Activated T-cell treated with anti-CD3 and anti-CD28 coated beads, Interleukin-2, amount 50 U/mL, for 4 hours (primary cell): ENCODE measurements at places on chromosomes 1 and 21.
A peak's percentile ranks its signal among the peaks of the same experiment; 100 is the strongest.

DNA sequence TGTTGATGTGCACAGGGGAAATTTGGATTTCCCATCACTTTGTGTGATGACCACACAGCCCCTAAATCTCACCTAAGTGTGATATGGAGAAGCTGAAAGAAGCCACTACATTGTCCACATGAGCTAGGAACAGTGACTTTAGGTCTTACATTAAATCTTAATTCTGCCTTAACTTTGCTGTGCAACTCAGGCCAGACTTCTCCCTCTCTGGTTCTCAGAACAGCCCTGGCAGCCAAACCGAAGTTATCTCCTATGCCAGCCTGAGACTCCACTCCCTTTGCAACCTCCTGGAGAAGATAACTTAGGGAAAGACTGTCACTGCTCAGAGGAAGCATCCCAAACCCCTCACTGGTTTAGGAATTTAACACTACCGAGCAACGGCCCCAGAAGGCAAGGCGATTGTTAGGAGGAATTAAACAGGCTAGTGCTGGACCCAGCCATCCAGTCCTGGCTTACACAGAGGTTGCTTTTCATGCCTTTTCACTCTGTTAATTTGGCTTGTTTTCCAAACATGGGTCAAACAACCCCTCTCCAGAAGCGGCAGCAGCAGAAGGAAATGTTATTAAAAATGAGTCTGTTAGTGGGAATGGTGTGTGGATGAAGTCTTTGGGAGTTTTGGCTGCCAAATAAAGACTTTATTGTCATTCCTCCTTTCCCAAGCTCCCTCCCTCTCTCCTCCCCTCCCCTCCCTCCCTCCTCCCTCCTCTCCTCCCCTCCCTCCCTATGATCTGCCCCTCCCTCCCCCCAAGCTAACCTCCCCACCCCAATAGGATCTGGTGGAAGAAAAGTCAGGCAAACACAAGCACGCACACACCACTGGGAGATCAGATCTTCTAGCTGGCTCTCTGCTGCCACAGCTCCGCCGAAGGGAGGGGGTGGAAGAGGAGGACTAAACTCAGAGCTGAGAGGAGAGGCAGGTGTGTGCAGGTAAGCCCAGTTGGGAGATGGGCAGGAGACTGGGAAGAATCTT lies at the start of gene PRELP:
Gene PRELP, plus strand, starts transcription at position 795 of the 970 bp plus-strand sequence. CDS start 7,379 bp downstream, outside the sequence.
- no peak for DNase-seq

DNA sequence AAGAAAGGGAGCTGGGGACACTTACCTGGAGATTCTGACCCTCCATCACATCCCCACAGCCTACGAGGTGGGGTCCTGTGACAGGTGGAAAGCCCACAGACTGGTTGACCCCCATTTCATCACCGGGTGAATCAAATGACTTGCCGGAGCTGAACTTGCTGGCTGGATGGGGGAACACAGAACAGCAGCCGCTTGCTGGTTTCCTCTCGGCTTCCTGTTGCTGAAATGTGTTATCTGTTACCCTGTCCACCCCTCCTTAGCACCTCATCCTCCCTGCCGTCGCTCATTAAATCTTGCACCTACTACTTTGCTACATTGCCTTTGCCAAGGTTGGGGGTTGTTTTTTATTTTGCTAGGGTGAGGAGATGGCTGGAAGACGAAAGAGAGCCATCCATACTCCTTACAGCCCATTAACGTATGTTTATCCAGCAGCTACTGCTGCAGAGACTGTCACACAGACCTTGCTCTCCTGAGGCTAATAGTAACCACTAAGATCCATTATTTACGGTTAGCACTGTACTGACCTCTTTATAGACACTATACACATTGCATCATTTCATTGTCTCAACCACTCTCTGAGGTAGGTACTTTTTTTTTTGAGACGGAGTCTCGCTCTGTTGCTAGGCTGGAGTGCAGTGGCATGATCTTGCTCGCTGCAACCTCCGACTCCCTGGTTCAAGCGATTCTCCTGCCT lies 7.0 kb downstream of the PAFAH2 start:
- DNase-seq, result peak; percentile 29

DNA sequence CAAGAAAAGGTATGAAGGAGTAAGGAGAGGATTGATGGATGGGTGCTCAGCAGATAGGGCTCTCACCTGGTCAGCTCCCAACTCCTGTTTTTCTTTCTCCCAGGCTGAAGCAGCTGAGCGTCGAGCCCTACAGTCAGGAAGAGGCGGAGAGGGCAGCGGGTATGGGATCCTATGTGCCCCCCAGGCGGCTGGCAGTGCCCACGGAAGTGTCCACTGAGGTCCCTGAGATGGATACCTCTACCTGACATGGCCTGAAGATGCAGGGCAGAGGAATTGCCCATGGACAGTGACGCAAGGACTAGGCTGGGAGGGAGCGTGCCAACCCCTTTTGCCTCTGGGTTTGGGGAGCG lies 739 bp downstream of the ZNF593 start:
- DNase-seq, result no peak

DNA sequence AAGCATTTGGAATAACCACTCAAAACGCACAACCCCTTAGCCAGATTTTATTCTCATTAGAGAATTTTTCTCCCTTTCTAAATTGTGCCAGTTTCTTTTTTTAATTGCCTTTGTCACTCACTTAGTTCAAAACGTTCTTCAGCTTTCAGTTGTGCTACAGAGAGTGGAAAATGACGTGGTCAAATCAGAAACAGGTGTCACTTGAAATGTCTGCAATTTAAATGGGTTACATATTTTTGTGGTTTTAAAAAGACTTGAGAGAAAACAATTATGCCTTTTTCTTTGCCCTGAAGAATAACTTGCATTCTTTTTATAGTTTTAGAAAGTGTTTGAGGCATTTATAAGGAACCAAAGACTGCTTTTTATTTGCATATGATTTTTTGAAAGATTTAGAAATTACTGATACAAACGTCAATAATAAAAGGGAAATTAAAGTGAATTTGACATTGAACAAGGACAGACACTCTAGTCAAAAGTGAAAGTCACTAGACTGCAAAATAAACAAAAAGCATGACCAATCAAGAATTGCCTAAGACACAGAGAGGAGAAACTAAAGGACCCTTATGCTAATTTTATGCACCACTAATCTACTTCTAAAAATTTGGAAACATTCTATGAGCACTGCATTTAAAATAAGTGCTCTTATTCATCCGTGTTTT lies 191.0 kb downstream of the TPR start:
- DNase-seq, result no peak

DNA sequence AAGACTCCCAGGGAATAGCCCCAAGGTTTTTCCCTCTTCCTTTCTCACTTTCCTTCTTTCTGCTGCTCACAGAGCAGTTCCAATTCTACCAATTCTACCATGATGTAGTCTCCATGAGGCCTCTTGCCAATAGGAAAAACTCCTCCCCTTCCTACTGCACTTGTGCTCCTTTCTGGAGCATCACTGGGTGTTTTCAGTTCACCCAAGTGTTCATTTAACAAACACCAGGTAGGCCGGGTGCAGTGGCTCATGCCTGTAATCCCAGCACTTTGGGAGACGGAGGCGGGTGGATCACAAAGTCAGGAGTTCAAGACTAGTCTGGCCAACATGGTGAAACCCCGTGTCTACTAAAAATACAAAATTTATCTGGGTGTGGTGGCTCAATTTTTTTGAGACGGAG lies 26.6 kb upstream of the H3-3A start:
- no peak for DNase-seq

DNA sequence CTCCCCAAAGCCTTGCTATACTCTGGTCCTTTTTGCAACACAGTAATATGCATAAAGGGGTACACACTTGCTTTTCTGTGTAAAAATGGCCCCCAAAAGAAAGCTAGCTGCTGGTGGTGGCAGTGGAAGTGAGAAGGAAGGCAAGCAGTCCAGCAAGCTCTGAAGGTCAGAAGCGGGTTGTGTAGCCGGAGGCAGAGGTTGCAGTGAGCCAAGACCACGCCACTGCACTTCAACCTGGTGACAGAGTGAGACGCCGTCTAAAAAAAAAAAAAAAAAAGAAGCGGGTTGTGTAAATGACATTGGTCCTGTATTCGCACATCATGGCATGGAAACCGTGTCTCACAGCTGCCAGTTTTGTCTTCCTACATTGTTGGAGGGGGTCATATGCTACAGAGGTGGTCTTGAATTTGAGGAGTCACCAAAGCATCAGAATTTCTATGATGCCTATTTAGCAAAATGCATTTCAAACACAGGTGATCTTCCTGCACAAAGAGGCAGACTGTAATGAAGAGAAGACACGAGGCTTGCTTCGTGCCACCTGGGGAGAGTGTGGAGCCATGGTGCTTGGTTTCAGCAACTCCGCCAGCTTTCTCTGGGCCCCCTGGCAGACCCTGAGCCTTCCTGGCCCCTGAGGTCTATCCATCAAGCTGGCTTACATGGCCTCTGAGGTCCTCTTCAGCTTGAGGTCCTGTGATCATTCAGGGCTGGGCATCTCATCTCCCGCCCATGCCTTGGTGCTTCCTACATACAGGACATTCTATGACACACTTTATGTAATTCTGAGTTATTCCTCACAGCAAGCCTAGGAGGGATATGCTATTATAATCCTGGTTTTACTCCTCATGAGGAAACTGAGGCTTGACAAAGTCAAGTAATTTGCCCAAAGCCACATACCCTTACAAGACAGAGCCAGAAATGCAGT lies 71.0 kb downstream of the TOMM20 start:
- no peak for DNase-seq

DNA sequence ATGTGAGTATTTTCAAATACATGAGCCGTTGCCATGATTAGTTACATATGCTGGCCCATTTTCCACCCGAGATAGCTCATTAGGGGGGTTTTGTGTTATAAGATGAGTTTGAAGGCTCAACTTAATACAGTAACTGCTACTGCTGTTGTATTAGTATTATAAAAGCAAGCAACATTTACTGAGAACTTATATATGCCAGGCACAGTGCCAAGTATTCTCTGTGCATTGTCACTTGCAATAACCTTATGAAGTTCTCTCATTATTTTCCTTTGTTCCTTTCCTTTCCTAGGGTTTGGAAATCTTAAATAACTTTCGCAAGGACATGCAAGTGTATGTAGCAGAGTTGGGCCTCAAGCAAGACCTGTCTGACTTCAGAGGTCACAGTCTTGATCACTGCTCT lies 107.9 kb downstream of the RYR2 start:
- no peak for DNase-seq

DNA sequence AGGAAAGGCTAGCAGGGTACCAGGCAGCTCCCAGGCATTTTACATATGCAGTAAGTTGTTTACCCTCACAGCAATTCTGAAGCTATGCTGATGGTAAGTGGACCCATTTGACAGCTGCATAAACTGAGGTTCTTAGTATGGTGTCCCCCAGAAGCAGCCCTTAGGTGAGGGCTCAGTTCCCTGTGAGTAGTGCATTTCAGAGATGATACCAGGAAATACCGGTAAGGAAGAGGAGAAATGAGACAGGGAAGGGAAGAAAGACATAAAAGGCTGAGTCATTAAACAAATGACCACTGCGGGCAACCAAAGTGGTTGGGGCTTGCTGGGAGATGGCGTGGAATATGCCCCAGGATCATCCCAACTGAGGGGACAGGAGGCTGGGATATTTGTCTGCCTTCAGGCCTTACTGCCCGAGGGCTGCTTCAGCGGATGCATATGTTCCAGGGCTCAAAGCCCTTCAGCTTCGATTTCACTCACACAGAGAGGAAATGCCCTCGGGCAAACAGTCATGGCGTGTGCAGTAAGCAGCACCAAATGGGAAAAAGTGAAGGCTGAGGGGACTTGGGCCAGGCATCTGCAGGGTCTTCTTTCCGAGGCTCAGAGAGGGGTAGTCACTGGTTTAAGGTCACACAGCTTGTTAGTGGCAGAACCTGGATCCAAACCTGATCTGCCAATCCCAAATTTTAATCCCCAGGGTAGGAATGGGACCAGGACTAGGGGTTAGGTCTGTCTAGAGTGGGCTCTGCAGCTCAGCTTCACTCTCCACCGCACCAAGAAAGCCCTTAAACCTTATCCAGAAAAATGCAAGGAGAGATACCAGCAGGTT lies 133.7 kb upstream of the RUNX3 start:
- DNase-seq, result no peak

DNA sequence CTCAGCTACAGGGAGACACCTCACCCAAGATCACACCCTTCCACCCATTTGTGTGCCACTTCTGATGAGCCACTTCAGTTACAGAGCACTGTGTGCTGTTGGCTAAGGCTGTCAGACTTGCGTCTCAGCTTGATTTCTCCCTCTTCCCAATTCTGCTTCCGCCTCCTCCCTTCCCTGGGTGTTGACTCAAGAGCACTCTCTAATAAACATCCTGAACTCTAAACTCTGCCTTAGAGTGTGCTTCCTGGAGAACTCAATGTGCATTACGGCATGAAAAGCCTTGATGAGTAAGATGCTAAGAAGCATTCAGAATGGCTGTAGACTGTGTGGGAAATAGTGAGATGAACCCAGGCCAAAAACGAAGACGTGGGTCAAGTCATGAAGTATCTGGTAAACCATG lies 54.9 kb upstream of the S1PR1 start:
- no peak for DNase-seq

GRCh38 chr1:58891347-58891746 lies 107.5 kb upstream of the JUN start:
- no peak for DNase-seq

DNA sequence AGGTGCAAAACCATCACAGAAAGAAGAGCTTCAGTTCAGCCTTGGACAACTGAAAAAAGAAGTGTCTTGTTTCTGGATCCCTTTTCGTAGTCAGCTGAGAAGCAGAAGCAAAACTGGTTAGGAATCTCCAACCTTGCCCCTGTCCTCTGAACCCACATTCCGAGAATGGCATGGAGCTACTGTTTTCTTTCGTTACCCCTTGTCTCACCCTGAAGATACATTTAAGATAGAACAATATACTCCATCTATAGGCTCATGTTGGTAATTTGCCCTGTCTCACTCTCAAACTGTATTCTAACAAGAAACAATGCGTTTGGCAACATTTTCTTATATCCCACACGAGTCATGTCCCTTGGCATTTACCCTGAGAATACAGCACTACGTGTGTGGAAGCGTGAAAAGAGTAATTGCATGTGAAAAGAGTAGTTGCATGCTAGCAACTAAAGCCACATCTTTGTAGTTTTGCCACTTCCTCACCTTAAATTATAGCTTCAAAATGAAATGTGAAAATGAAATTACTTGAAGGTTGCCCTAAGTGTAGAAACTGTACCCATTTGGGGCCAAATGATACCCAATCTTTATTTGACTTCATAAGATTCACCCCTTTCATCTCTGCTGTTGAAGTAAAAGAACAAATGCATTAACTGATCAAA lies 5.3 kb downstream of the SLAMF7 start:
- DNase-seq, result no peak

GRCh38 chr1:45667321-45668111 lies 18.8 kb downstream of the GPBP1L1 start:
- no peak for DNase-seq
